ENCODE measurements at places on chromosomes 5 and 9.

DNA sequence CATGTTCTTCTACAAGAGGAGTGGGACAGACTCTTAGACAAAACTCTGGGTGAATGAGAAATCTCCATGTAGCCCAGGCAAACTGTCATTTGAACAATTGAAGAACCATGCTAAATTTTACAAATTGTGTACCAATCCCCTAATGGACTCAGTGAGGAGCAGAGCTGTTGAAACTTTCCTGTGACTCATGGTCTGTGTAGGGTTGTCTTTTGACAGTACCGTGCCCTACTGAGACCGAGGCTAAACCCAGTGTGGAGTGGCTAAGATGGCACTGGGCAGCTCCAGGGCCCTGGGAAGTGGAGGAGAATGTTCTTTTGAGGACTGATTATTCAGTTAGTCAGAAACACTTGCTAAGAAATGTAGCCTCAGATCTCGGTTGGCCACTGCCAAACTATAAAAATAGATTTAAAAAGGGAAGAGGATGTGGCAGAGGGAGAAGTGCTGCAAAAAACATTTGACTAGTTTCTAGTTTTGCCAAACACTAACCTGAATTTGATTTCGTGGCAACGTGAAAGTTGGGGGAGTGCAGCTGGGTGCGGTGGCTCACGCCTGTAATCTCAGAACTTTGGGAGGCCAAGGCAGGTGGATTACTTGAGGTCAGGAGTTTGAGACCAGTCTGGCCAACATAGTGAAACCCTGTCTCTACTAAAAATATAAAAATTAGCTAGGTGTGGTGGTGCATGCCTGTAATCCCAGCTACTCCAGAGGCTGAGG lies 24.7 kb downstream of the POU4F3 start:
- H3K27ac ChIP-seq: no peak overlapping the region
- DNase-seq: no peak
- H3K4me1 ChIP-seq: no peaks in the 10 kb centered on the region
- H3K4me3 ChIP-seq: no peak overlapping the region
- H3K27me3 ChIP-seq: peaks cover 35% of the 10 kb centered on the region

DNA sequence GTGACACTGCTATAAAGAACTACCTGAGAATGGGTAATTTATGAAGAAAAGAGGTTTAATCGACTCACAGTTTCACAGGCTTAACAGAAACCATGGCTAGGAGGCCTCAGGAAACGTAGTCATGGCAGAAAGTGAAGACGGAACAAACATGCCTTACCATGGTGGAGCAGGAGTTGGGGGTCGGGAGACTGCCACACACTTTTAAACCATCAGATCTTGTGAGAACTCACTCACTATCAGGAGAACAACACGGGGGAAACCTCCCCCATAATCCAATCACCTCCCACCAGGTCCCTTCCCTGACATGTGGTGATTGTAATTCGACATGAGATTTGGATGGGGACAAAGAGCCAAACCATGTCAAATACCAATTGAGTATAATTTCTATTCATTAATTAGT lies 2392.6 kb upstream of the C9orf72 start:
- no peaks in the 10 kb centered on the region for H3K36me3 ChIP-seq
- no peak overlapping the region for H3K4me3 ChIP-seq
- no peak overlapping the region for H3K27ac ChIP-seq

DNA sequence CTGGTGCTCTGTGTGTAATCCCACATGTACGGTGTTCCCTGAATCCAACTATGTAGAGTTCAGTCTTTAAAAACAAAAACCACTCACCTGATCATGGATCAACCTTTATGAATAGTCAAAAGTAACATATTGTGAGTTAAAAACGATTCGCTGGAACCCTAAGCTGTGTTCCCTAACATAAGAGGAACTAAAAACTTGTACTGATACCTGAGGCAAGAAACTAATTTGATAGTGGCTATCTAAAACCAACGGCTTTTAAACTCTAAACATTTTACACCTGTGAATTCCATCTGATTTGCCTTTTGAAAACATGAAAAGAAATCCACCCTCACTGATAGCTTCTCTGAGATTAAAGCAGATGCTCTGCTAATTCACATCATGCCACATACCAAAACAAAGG lies 101.5 kb downstream of the DEPDC1B start:
- H3K27me3 ChIP-seq: peaks cover 4% of the 10 kb centered on the region
- no peak for DNase-seq
- H3K36me3 ChIP-seq: peaks cover 42% of the 10 kb centered on the region

DNA sequence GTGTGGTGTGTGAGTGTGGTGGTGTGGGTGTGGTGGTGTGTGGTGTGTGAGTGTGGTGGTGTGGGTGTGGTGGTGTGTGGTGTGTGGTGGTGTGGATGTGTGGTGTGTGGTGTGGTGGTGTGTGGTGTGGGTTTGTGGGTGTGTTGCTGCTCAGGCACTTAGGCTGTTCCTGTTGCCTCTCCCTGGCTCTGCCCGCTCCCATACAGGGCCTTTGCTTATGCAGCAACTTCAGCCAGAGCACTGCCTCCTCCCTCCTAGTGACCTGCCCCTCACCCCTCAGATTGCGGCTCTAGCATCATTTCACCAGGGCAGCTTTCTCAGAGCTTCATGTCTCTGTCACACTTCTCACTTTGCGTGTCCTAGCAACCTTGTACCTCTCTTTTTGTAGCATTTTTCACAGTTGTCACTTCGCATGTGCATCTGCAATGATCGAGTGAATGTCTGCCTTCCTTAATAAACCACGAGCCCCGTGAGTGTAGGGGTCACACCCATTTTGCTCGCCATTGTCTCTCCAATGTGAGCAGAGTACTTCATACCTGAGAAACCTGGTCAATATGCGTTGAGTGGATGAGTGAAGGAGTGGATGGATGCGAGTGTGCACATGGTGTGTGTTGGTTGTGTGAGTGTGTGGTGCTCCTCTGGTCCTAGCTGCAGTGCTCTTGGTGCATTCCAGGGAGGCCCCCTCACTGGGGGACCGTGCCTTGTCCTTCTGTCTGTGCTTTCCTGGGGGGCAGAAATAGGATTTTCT lies 167.9 kb upstream of the PANK3 start:
- H3K27ac ChIP-seq: no peak overlapping the region
- no peak for DNase-seq
- no peaks in the 10 kb centered on the region for H3K27me3 ChIP-seq

GRCh38 chr5:180414176-180414575 lies 61.0 kb upstream of the GFPT2 start:
- H3K27ac ChIP-seq: no peak overlapping the region
- H3K36me3 ChIP-seq: no peaks in the 10 kb centered on the region
- DNase-seq: no peak
- no peaks in the 10 kb centered on the region for H3K4me1 ChIP-seq
- H3K27me3 ChIP-seq: no peaks in the 10 kb centered on the region
- H3K4me3 ChIP-seq: no peak overlapping the region

DNA sequence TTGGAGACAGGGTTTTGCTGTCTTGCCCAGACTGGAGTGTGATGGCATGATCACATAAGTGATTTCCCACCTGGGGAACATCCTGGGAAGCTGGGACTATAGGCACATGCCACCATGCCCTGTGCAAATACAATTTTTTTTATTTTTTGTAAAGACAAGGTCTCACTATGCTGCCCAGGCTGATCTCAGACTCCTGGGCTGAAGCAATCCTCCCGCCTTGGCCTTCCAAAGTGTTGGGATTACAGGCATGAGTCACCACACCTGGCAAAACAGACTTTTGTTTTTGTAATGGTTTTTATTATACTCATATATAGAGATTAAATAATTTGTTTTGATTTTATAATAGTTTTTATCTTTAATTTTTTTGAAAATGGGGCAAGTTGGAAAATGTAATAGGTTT lies 14.7 kb downstream of the DNAJC25 start:
- H3K27ac ChIP-seq: no peak overlapping the region
- H3K4me1 ChIP-seq: no peaks in the 10 kb centered on the region
- peaks cover 20% of the 10 kb centered on the region for H3K36me3 ChIP-seq
- H3K4me3 ChIP-seq: no peak overlapping the region
- no peaks in the 10 kb centered on the region for H3K27me3 ChIP-seq
- DNase-seq: no peak

GRCh38 chr5:115516372-115516771 lies 28.2 kb downstream of the FEM1C start:
- H3K27me3 ChIP-seq: no peaks in the 10 kb centered on the region
- H3K4me1 ChIP-seq: no peaks in the 10 kb centered on the region
- DNase-seq: no peak
- H3K36me3 ChIP-seq: peaks cover 16% of the 10 kb centered on the region

DNA sequence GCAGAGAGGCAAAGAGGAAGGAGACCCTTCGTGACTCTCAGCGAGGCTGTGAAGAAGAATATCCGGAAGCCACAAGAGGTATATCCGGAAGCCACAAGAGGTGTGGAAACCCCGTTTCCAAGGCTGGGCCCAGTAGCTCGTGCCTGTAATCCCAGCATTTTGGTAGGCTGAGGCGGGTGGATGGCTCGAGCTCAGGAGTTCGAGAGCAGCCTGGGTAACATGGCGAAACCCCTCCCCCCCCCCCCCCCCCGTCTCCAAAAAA lies 612 bp upstream of the BBLN start:
- peaks cover 4% of the 10 kb centered on the region for H3K27me3 ChIP-seq
- H3K4me1 ChIP-seq: peaks cover 24% of the 10 kb centered on the region
- peak overlapping the region; percentile 78 for H3K4me3 ChIP-seq
- peak; percentile 75 for DNase-seq
- peaks cover 17% of the 10 kb centered on the region for H3K36me3 ChIP-seq
- H3K27ac ChIP-seq: peak overlapping the region; percentile 93

GRCh38 chr9:117734082-117734481 lies 29.9 kb downstream of the TLR4 start:
- H3K4me3 ChIP-seq: no peak overlapping the region
- no peak overlapping the region for H3K27ac ChIP-seq
- H3K27me3 ChIP-seq: peaks cover 28% of the 10 kb centered on the region
- H3K4me1 ChIP-seq: no peaks in the 10 kb centered on the region
- no peak for DNase-seq
- H3K36me3 ChIP-seq: no peaks in the 10 kb centered on the region

DNA sequence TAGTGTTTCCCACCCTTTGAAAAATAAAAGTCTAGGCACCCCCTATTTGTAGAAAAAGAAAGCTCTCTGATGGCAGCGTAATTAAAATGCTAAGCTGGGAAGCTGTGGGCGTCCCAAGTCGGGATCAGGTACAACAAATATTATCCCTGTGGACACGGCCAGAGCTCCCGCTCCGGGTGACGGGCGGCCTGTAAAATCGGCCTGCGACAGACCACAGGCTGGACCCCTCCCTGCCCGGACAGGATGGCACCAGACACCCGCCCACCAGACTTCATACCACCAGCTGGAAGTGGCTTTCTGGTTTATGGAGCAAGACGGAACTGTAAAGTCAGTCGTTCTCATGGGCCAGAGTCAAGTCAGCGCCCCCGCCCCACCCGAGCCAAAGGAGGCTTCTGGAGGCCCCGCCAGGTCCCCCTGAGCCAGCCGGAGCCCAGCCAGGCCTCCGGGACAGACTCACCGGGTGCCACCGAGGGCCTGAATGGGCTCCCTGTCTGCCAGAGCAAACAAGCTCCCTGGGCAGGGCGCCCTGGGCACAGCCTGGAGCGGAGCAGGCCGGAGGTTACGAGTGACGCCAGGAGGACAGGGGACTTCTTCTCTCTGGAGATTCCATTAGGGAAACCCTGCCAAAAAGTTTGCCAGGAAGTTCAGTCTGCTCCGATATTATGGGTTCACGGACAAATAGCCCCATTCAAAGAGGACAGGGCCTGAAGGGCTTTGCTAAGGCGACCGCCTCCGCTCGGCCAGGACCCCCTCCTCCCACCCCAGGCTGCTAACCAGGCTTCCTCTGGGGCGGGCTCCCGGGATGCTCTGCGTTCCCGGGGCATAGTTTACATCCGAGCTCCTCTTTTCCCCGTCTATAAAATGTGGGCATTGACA lies 173.7 kb downstream of the ERCC6L2 start:
- peaks cover 34% of the 10 kb centered on the region for H3K27me3 ChIP-seq
- no peak overlapping the region for H3K4me3 ChIP-seq
- H3K36me3 ChIP-seq: no peaks in the 10 kb centered on the region
- H3K27ac ChIP-seq: no peak overlapping the region

DNA sequence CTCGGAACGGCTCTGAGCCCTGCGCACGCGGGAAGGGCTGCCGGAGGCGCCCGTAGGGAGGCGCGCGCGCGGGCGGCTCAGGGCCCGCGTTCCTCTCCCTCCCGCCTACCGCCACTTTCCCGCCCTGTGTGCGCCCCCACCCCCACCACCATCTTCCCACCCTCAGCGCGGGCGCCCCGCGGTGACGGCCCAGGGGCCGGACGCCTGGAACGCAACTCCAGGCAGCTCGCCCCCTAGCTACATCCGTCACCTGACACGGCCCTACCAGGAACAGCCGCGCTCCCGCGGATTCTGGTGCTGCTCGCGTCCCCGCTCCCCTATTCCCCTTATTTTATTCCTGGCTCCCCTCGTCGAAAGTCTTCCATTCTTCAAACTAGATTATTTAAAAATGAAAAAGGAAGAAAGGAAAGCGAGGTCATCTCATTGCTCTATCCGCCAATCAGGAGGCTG lies at the start of gene CDKN2B-AS1:
Gene CDKN2B-AS1, plus strand, starts transcription at position 236 of the 450 bp plus-strand sequence.
- peak within 1 kb of the TSS; percentile 98 for H3K4me3 ChIP-seq
- DNase-seq: peak; percentile 73
- H3K4me1 ChIP-seq: peaks cover 47% of the 10 kb centered on the region
- peak within 1 kb of the TSS; percentile 100 for H3K27ac ChIP-seq
- peaks cover 50% of the 10 kb centered on the region for H3K36me3 ChIP-seq

- no peaks in the 10 kb centered on the region for H3K36me3 ChIP-seq
- H3K27me3 ChIP-seq: peaks cover 29% of the 10 kb centered on the region
- H3K27ac ChIP-seq: no peak overlapping the region
- no peak overlapping the region for H3K4me3 ChIP-seq
Measured at GRCh38 chr5:1368756-1369155, 23.9 kb upstream of the CLPTM1L start.

- H3K27me3 ChIP-seq: peaks cover 5% of the 10 kb centered on the region
- H3K4me1 ChIP-seq: no peaks in the 10 kb centered on the region
- peak overlapping the region; percentile 42 for H3K27ac ChIP-seq
Measured at GRCh38 chr5:135821061-135821801, 13.2 kb upstream of the SLC25A48 start.

GRCh38 chr5:172266071-172266675 lies 17.4 kb downstream of the UBTD2 start:
- no peaks in the 10 kb centered on the region for H3K27me3 ChIP-seq
- DNase-seq: no peak
- no peak overlapping the region for H3K27ac ChIP-seq
- H3K36me3 ChIP-seq: peaks cover 8% of the 10 kb centered on the region
- H3K4me1 ChIP-seq: peaks cover 18% of the 10 kb centered on the region

GRCh38 chr5:167709625-167710024 lies 581.8 kb upstream of the WWC1 start:
- no peak for DNase-seq
- no peaks in the 10 kb centered on the region for H3K36me3 ChIP-seq
- H3K27me3 ChIP-seq: no peaks in the 10 kb centered on the region
- H3K4me1 ChIP-seq: no peaks in the 10 kb centered on the region
- no peak overlapping the region for H3K27ac ChIP-seq

GRCh38 chr5:32020271-32020670 lies 153.8 kb downstream of the GOLPH3 start:
- peak overlapping the region; percentile 80 for H3K27ac ChIP-seq
- no peaks in the 10 kb centered on the region for H3K36me3 ChIP-seq
- H3K4me1 ChIP-seq: peaks cover 21% of the 10 kb centered on the region
- DNase-seq: no peak
- H3K4me3 ChIP-seq: peak overlapping the region; percentile 27

- DNase-seq: no peak
- H3K4me1 ChIP-seq: peaks cover 37% of the 10 kb centered on the region
- H3K27ac ChIP-seq: no peak overlapping the region
Measured at GRCh38 chr9:134389642-134390041, 63.4 kb downstream of the RXRA start.

GRCh38 chr5:151695464-151695863 lies 8.7 kb upstream of the SPARC start:
- no peaks in the 10 kb centered on the region for H3K4me1 ChIP-seq
- H3K4me3 ChIP-seq: no peak overlapping the region
- peaks cover 13% of the 10 kb centered on the region for H3K27me3 ChIP-seq
- no peak overlapping the region for H3K27ac ChIP-seq
